ENCODE measurements at places on chromosomes 12 and 14.

- no peak for DNase-seq
Observed at GRCh38 chr14:64758025-64758521, 53.8 kb downstream of the PLEKHG3 start.

- DNase-seq, result no peak
Observed at GRCh38 chr12:12645485-12645884, 33.8 kb downstream of the CREBL2 start.

DNA sequence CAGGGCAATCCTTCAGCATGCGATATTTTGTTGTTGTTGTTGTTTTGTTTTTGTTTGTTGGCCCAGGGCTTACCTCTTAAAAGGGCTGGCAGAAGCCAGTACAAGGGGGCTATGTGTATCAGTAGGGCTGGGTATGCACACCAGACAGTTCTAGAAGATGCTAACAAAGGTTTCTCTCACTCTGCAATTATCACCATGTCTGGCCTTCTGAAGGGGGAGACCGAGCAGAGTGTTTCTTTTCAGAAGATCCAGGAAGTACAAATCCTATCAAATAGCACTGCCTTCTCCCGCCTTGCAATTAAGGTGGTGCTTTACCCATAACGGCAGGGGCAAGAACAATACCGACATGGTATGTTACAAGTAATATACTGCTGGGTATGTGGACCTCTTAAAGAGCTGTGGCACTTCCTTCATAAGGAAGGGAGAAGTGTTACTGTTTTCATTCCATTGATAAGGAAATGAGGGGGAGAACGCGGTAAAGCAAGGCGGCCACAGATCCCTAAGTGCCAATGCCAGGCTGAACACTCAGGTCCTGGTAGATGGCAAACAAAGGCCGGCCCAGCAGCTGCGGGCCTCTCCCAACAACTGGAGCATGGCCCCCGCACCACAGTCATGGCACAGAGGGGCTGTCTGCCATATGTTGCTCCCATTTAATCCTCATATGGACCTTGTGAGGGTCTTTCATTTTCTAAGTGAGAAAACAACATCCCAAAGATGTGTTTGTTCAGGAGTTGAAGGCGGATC is 19.2 kb upstream of the CACNA2D4 start:
- DNase-seq, result no peak

DNA sequence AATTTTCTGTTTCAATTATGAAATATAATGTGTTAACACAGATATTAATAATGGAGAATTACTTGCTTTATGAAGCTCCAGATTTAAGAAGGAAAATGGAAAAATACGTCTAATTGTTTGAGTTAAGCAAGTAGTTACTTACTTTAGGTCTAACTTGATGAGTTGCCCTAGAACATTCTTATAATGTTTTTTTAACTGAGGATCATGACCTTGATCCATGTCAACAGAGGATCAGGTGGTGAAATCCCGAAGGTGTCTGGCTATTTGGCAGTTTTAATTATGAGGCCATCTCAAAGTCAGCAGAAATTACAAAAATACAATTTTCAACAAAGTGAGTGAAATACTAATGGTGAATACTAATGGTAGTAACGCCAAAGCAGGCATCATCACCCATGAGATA is 57.0 kb upstream of the REP15 start:
- DNase-seq, result no peak

DNA sequence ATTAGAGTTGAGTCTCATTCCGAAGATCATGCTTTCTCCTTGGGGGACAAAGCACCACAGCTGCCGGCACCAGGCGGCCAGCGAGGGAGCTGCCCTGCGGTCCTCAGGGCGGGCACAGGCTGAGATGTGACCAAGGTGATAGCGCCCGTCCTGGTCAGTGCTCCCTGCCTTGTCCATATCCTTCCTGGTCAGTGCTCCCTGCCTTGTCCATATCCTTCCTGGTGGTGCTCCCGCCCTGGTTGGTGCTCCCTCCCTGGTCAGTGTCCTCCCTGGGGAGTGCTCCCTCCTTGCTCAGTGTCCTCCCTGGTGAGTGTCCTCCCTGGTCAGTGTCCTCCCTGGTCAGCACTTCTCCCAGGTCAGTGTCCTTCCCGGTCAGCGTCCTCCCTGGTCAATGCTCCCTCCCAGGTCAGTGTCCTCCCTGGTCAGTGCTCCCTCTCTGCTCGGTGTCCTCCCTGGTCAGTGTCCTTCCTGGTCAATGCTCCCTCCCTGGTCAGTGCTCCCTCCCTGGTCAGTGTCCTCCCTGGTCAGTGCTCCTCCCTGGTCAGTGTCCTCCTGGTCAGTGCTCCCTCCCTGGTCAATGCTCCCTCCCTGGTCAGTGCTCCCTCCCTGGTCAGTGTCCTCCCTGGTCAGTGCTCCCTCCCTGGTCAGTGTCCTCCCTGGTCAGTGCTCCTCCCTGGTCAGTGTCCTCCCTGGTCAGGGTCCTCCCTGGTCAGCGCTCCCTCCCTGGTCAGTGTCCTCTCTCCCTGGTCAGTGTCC is 92.2 kb downstream of the ADGRD1 start:
- no peak for DNase-seq

DNA sequence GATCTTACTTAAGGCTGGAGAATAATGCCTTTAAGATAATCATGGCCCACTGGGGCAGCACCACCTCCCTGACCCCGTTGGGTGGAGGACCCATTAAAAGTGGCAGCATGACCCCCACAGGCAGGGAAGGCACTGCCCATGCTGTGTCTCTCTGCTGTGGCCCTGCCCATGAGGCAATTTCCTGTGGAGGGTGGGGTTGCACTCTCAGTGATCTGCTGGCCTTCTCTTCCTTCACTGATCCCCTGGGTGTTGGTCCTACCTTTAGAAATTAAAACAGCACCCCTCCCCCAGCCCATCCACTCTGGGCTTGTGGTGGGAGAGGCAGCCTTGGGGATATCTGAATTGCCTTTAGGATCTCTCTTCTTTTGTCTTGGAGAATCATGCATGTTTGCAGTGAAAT is 17.3 kb downstream of the KLRK1 start:
- DNase-seq, result no peak

DNA sequence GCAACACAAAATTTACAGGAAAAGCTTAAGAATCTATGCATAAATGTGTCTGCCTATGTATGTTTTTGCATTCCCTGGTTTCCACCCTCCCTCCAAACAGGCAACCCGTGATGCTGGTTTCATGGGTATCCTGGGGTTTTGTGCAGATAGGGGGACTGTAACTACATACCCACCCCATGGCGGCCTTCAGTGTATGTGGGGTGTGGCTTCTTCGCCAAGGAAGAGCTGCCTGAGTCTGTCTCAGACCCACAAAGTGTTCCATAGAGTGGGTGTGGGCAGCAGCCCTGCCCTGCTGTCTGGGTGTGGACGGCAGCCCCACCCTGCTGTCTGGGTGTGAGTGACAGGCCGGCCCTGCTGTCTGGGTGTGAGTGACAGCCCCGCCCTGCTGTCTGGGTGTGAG is 174.8 kb downstream of the ADGRD1 start:
- DNase-seq, result no peak

DNA sequence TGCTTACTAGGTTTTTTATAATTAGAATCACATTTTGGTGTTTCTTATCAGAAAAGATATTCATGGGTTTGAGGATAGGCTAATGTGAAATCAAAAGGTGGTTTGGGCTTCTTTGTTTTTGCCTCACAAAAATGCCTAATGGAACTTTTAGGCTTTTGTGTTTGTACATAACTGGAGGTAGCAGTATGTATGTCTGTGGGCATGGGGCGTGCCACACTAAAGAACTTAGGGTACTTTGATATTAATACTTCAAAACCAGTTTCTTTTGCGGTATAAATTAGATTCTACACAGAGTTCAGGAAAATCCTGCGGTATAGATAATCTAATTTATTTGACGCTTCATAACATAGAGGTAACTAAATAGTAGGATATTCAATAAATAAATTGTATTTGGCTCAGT is 1.9 kb downstream of the ETV6 start:
- DNase-seq, result no peak

- DNase-seq, result no peak
Observed at GRCh38 chr12:27198036-27198435, 46.0 kb upstream of the STK38L start.

All from stimulated activated CD4-positive, alpha-beta T cell treated with anti-CD3 and anti-CD28 coated beads, Interleukin-12 subunit alpha, Interleukin-12 subunit beta, amount 100 ng/mL, for 4 hours (primary cell).